ENCODE measurements at places on chromosomes 4 and X.

GRCh38 chr4:59200992-59201391 lies 1999.1 kb upstream of the ADGRL3 start:
- no peak for DNase-seq

- no peak for DNase-seq
These were observed 373.8 kb downstream of the STIM2 start for GRCh38 chr4:27234306-27234899.

GRCh38 chr4:14863418-14864364 lies 138.6 kb upstream of the CPEB2 start:
- DNase-seq, result no peak

GRCh38 chrX:27057883-27058282 lies 405.3 kb downstream of the PPP4R3C start:
- peak; percentile 5 for DNase-seq

DNA sequence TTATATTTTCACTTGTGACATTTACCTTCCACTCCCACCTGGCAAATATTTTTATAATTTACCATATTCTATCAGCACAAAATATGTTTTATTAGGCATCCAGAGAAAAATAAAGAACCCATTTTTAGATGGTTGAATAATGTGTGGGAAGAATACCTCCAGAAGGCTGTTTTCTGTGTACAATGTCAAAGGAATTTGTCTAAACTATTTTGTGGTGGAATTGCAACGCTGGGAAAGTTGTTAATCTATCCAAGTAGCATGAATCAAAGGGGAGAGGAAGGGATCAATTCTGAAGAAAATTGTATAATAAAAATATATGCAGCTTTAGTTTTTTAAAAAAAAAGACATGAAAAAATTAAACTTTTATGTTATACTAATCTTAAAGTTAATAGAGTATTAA lies 706.5 kb downstream of the FSTL5 start:
- DNase-seq, result no peak

- no peak for DNase-seq
These were observed 51.4 kb downstream of the OTC start for GRCh38 chrX:38403834-38404233.

DNA sequence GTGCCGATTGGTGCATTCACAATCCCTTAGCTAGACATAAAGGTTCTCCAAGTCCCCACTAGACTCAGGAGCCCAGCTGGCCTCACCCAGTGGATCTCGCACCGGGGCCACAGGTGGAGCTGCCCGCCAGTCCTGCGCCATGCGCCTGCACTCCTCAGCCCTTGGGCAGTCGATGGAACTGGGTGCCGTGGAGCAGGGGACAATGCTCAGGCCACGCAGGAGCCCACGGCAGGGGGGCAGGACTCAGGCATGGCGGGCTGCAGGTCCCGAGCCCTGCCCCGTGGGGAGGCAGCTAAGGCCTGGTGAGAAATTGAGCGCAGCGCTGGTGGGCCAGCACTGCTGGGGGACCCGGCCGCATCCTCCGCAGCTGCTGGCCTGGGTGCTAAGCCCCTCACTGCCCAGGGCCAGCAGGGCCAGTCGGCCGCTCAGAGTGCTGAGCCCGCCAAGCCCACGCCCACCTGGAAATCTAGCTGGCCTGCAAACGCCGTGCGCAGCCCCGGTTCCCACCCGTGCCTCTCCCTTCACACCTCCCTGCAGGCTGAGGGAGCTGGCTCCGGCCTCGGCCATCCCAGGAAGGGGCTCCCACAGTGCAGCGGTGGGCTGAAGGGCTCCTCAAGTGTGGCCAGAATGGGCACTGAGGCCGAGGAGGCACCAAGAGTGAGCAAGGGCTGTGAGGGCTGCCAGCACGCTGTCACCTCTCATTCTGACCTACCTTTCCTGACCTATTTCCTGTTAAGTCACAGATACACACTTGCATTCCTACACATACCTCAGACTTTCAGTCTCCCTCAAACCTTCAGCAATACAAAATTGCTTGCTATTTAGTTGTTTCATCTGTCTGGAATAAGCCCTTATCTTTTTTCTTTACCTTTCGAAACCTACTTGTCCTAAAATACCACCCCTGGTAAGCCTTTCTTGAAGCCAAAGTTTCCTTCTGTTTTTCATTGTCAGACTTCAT lies 20.7 kb downstream of the UBE2K start:
- no peak for DNase-seq

DNA sequence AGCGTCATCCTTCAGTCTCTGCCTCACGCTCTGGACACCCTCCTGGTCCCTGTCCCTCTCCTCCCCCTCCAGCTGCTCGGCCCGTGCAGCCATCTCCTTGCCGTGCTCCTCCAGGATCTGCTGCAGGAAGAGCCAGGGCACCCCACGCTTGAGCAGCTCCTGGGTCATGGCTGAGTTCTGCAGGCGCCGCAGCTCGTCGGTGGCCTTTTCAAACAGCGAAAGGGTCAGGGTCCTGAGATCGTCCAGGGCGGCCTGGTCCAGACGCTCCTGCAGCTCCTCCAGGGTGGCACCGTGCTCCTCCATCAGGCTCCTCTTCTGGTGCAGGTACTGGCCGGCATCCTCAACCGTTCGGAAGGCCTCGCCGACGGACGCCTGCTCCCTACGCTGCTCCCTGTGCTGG lies 85.8 kb downstream of the EVC2 start:
- DNase-seq, result no peak

DNA sequence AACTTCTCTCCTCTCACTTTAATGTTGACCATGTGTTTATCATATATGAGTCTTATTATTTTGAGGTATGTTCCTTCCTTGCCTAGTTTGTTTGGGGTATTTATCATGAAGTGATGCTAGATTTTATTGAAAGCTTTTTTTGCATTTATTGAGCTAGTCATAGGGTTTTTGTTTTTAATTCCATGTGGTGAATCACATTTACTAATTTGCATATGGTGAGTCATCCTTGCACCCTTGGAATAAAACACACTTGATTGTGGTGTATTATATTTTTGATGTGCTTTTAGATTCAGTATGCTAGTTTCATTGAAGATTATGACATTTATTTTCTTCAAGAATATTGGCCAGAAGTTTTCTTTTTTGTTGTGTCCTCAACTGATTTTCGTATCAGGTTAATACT lies 464.6 kb downstream of the PCDH18 start:
- DNase-seq, result no peak

DNA sequence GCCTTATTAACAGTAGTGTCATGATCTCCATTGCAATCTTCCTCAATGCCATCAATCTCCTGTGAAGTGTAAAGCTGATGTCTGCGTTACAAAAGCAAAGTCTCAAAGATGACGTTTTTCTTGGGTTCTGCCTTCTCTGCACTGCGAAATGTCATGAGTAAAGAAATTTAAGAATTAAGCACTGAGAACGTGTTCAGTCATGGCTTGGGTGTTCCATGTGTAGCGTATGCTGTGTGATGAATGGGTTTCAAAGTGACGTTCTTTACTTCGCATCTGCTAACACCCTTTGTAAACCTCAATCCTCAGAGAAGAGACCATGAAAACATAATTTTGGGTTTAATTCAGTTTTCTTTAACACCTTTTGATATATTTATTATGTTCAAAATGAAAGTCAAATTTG lies 999 bp downstream of the NAP1L5 start:
- no peak for DNase-seq

DNA sequence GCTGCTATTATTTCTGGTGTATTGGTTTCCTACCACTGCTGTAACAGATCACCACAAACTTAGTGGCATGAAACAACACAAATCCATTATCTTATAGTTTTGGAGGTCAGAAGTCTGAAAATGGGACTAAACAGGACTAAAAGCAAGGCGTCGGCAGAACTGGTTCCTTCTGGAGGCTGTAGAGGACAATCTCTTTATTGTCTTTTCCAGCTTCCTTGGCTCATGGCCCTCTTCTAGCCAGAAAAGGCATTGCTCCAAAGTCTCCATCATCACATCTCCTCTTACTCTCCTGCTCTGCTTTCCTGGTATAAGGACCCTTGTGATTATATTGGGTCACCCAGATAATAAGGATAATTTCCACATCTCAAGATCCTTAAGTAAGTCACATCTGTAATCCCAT lies 121.9 kb downstream of the CLCN4 start:
- DNase-seq, result no peak

GRCh38 chr4:132001542-132001941 lies 1147.6 kb upstream of the PCDH10 start:
- no peak for DNase-seq

DNA sequence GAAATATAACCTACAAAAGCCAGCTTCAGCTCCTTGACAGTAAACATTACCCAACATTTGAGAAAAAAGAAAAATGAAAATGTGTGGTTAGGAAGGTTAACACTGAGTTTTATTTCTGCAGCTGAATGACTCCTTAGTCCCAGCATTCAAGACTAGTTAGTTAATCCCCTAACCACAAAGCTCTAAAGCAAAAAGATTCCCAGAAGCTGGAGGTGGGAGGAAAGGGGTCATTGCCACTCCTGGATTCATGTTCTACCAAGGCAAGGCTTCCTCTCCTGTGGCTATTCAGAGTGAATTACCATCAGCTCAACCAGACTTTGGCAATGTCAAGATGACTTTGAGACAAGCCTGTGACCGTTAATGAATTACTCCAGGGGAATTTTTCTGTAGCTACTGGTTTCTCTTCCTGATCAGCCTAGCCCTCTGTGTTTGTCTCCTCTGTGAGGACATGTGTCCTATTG lies 63.6 kb downstream of the HADH start:
- DNase-seq, result no peak

GRCh38 chr4:73421708-73422457 lies 14.1 kb upstream of the AFP start:
- no peak for DNase-seq

DNA sequence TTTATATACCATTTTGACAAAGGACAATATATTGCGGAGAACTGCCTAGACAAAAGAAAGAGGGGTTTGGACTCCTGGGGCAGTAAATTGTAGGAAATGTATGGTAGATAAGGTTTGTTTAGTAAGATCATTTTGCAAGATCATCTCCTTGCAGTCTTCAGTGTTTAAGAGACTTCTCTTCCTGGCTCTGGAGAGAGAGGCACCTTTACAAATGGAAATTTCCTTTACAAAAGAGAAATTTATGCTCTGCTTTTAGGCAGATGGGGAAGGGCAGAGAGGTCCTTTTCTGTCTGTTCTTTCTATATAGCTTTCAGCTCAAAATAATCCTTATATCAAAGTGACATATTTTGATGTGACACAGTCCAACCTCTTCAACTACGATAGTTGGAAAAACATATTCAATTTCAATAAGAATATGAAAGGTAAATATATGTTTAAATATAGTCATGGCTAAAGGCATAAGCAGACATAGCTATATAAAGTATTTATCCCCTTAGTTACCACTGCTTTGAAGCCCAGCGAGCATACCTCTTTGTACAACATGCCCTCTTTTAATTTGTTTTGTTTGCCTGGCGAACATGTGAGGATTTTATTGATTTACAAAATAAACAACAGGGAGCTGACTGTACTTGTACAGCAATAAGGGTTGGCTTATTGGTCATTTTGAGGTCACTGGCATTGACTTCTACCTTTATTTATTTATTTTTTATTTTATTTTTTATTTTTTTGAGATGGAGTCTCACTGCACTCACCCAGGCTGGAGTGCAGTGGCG lies 65.2 kb downstream of the TRIM2 start:
- DNase-seq, result no peak

GRCh38 chr4:168883513-168883912 lies 126.5 kb downstream of the CBR4 start:
- no peak for DNase-seq

DNA sequence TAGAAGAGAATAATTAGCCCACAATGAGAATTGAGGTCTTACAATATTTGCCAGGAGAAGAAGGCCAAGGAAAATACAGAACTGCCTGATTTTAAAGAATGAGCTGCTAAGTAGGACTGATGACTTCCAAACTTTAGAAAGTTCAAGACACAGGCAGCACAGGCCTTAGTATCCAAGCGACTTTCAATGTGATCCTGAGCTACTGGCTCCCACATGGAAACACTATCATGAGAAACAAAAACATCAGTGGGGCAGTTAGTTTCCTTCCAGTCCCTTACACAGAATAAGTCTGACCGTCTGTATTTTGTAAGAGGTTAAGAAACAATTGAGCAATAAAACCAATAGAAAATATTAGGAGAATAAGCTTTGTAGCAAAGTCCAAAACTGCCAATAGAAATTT lies 251.4 kb downstream of the COL25A1 start:
- no peak for DNase-seq

- DNase-seq, result no peak
These were observed 4.9 kb downstream of the SPRY1 start for GRCh38 chr4:123401271-123402120.

DNA sequence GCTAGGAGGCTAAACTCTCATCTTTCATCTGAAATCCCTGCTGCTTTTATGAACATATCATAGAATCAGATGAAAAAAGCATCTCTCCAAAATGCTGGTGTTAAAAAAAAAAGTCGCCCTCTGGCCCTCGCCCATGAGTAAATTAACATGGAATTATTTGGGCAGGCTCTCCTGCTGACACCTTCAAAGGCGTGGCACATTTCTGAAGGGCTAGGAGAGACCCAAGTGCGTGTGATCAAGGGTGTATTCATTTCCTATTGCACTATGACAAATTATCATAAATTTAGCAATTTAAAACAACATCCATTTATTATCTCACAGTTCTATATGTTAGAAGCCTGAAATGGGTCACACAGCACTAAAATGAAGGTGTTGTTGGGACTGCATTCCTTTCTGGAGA lies 5.1 kb downstream of the ANXA3 start:
- DNase-seq, result no peak

- no peak for DNase-seq
These were observed 8.8 kb downstream of the PPP2R2C start for GRCh38 chr4:6463311-6464289.

- DNase-seq, result no peak
These were observed 50.6 kb upstream of the SHOX start for GRCh38 chrX:580030-580429.

DNA sequence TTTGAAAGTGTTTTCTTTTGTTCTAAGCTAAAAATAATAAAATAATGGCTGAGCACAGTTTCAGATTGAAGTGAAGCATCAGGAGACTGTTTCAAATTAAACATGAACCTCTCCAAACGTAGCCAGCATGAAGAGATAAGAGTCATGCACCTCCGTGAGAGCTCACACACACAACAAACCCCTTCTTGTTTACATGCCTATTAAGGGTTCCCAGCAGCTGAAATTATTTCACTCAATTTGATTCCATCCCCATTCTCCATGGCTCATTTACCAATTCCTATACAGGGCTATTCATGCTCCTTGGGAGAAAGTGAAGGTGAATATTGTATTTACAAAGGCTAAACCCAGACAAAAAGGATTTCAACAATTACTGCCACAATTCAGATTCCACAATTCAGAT lies 954.1 kb upstream of the INTU start:
- DNase-seq, result no peak

GRCh38 chrX:40006106-40007017 lies 91.4 kb downstream of the BCOR start:
- peak; percentile 91 for DNase-seq

- DNase-seq, result no peak
These were observed 7.6 kb upstream of the JADE3 start for GRCh38 chrX:46904626-46905025.

DNA sequence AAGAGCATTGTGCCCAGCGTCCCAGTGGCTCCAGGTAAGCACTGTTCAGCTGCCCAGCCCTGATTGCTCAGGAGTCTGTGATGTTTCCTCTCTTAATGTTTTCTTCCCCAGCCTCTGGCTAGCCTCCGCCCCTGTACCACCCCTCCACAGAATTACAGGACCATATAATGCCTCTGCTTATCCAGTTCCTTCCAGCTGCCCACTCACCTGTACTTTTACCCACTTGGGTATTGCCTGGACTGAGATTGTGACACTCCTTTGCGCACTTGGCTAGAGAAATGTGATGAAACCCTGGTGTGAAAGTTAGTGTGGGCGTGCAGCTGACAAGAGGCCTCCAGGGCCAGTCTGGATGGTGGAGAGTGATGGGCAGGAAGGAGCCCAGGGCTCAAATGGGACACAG lies at the start of gene AWAT2:
Gene AWAT2 (minus strand): TSS at position 14 of the 400 bp plus-strand sequence. CDS start 6 bp downstream, at position 8.
- DNase-seq, result no peak

All from ELF-1 (cell line).